ENCODE measurements at places on chromosomes 11 and 22.

DNA sequence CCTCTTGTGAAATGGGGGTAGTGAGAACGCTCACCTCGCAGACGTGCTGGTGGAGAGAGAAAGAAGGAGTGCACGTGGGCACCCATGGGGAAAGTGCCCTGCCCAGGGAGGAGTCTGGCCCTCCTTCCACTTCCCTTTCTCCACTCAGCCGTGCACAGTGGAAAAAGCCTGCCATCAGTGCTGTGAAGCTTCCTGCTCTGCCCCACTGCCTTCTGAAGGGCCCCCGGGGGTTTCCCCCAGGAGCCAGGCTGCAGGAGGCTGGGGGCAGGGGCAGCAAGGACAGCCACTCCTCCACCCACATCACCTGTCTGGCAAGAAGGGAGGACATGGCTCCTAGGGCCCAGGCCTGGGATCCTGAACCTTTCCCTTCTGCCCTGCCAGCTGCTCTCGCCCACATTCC is 7.6 kb downstream of the TP53I11 start:
- DNase-seq: peak; percentile 69

DNA sequence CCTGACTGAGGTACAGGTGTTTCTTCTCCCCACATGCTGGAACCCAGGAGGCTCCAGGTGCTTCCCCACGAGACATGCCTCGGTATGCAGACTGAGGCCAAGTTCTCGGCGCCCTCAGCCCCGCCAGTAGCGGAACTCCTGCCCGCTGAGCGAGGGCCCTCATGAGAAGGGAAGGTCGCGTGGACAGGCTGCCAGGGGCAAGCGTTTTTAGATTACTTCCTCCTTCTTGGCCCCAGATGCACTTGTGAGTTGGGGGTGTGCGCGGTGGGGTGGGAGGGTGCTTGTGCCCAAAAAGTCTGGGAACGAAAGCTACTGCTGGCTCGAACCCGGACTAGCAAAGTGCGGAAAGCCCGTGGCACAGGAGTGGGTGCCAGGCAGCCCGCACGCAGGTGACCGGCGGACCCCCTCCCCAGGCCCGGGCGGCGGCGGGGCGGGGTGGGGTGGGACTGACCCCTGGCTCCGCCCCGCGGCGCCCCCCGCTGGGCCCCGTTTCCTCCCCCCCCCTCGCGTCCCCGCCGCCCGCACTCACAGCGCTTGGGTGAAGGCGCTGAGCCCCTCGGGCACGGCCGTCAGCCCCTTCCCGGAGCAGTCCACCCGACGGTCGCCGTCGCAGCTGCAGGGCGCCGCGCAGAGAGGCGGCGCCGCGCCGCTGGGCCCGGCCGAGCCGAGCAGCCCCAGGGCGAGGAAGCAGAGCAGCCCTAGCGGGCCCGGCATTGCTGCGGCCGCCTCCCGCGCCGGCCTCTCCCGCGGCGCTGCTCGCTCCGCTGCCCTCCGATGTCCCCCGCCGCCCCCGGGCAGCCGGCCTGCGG is 797 bp downstream of the LGR4 start:
- DNase-seq: peak; percentile 35

DNA sequence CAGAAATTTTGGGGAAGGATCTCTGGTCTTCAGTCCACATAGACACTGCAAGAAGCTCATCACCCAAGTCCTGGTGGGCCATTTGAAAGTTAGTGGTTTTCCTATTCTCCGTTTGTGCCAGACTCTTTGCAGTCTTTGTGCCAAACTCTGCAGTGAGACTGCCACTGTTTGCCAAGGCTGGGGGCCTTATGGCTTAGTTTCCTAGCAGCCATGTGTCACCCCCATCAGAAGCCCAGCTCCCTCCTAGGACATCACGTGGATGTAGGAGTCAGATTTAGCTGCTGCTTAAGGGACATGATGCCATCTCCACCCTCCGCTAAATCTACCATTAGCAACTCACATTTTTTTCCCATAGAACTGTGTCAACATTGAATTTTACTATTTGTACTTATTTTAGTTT is 220.0 kb downstream of the C11orf91 start:
- no peak for DNase-seq

DNA sequence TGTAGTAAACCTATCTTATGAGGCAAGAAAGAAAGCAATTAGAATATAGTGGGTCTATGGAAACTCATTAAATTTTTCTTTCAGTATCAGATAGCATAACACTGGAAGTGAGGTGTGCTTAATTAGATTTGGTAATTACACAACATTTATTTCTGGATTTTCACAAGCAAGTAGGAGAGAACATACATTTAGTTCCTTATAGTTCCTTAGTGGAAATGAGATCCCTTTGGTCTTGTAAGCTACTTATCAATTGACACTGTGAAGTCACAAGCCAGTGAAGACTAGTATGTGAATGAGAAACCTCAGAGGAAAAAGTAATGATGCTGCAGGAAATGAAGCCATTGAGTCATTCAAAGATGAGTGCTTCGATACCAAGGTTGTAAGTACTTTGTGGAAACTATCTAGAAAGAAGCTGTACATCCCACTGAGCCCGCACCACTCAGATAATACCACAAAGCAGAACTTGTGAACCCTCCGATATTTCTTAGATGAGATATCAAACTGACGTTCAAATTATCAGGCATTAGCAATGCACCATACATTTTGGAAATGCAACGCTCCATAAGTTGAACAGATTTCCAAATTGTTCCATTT is 53.5 kb downstream of the ENTHD1 start:
- DNase-seq: no peak

- DNase-seq: no peak
These were observed 60.6 kb downstream of the SEZ6L start for GRCh38 chr22:26229910-26230309.
